Stimulated activated CD4-positive, alpha-beta T cell treated with anti-CD3 and anti-CD28 coated beads, TNF-alpha, amount 100 ng/mL, for 48 hours (primary cell): ENCODE measurements at places on chromosomes 5 and 9.

GRCh38 chr5:164073081-164073480 is 567.7 kb downstream of the MAT2B start:
- no peak for DNase-seq

DNA sequence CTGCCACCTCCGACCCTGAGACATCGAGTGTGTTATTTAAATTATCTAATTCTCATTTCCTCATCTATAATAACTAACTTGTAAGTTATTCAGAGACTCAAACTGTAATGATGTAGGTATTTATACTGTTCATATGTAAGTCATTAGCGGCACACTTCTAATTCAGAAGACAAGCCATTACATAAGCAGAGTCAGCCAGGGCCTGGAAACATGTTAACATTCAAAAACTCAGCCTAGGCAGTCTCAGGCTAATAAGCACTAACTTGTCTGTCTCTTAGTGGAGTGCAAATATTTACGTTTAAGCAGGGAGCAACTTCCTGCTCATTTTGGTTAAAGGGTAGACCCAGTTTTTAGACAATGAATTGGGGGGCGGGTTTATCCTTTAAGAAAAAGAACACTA is 598.4 kb downstream of the ACTL7B start:
- no peak for DNase-seq

- DNase-seq = no peak
These were observed 66.7 kb upstream of the ADRA1B start for GRCh38 chr5:159849437-159850083.

DNA sequence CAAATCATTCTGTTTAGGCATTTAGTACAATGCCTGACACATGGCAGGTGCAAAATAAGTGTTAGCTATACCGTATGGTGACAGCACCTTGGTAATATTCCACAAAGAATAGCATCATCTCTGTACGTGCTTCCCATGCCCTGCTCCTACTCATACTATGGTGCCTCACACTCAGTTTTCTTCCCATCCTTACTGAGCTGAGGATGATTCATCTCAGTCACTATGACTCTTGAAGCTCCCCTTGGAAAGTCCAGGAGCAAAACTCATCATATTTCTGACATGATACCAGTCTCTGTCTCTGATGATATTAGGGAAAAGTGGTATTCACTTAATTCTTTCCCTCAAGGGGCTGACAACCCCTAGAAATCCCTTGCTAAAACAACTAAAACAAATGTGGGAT is 423.3 kb downstream of the EFNA5 start:
- DNase-seq = no peak

DNA sequence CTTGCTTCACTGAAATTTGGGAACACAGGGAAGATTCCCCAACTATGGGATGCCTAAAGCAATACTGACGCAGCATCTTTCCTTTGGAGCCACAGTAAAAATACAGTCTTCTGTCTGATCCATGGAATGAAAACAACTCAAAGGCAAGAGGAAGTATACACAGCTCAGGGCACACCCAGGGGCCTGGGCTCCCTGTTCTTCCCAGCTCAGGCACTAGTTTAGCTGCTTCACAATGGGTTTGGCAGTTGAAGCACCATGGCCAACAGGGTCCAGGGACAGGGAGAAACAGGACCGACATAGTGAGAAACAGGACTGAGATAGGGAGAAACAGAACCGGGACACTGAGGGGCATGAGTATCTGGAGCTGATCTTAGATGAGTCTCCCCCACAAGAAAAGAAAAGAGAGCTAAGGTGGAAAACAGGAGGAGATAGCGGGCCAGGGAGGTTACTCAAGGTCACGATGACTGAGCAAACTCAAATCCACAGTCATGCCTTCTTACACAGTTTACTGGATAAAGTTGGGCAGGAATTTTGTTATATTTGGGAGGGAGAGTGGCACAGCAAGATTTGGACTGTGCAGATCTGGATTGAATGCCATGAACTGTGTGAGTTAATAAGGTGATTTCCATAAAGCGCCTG is 198.8 kb downstream of the SMARCA2 start:
- DNase-seq = no peak

DNA sequence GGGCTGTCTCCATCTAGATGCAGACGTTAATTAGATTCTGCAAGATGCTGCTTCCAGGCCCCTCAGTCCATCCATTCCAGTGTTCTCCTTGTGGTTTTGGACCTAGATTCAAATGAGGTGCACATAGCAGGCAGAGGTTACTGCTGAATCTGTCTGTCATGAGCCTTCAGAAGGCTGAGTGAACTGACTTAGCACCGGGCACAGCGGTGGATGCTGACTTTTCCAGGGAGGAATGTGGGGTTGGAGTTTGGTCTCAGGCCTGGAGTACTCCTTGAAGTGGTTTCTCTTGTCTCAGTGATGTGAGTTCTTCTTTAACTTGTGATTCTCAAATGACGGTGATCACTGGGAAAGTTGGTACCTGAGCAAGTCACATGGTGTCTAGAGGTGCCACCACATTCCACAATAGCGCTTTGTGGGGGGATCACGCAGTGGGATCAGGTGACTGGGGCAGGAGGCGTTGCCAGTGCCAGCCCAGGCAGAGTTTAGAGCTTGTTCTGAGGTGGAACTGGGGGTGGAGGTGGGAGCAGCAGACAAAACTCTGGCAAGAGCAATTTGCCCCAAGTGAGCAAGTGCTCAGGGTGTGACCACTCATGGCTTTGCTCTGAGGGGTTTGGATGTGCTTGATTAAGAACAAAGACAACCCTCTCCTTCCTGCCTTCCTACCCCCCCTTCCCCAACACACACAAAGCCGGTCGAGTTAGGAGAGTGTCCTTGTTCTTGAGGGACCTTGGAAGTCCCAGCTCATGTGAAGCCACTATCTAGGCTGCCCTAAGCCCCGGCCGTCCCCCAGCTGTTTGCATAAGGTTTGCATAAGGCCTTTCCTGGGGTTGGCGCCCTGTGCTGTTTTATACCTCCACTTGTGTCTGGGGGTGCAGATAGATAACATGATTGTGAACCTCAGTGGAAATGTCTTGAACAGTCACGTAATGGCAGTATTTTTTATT is 25.1 kb downstream of the JADE2 start:
- DNase-seq = no peak
